ENCODE measurements at places on chromosomes 5 and 9.

GRCh38 chr9:98885575-98886295, 58.0 kb upstream of the COL15A1 start:
- no peak for DNase-seq

- DNase-seq: no peak
Observed at GRCh38 chr5:158286827-158287226, 427.9 kb upstream of the CLINT1 start.

DNA sequence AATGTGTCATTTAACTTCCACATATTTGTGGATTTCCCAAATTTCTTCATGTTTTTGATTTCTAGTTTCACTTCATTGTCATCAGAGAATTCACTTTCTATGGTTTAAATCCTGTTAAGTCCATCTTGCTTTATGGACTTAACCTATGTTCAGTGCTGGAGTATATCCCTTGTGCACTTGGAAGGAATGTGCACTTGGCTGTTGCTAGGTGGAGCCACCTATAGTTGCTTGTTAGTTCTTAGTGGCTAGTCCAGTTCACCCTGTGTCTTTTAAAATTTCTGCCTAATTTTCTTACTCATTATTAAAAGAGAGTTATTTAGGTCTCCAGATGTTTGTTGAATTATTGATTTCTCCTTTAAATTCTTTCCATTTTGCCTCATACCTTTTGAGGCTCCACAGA, 1472.5 kb upstream of the CDH6 start:
- no peak for DNase-seq

DNA sequence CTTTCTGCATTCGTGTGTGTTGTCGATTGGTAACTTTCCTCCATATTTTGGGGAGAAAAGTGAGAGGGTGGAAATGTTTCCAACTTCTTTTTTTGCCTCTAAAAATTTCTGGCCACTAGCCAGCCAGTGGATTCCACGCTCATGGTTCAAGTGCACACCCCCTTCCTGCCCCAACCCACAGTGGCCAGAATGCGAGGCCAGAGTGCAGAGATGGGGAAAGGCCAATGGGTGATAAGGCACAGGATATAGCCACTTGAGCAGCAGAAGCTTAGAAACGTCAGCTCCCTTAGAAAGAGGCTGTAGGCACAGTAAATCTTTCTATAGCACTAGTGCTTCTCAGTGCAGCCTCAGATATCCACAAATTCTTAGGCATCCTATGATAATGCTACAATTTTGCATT, 75.8 kb upstream of the ADRB2 start:
- no peak for DNase-seq

DNA sequence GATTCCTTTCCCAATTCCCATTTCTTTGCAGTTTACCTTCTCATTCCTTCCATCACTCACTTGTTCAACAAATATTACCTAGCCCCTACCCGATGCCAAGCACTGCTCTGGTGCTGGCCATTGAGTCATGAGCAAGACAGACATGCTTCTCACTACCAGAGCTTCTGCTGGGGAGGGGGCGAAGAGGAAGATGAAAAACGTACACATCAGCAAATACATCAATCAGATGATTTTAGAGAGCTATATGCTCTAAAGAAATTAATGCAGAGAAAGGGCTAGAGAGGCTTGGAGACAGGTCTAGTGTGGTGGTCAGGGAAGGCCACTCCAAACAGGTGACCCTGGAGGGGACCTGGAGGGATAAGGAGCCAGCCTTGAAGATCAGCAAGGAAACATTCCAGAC, 14.4 kb upstream of the FAT2 start:
- no peak for DNase-seq
